ENCODE measurements at places on chromosomes 3 and 15. TPM values are rescaled to one million over a fixed set of nuclear protein-coding genes. Genes with fewer than 3 reads are reported as not detected.

ANKRD34C gene
- total RNA-seq: not detected

SPINK8 gene
- not detected for total RNA-seq

OR5H15 gene
- not detected for total RNA-seq

DNA sequence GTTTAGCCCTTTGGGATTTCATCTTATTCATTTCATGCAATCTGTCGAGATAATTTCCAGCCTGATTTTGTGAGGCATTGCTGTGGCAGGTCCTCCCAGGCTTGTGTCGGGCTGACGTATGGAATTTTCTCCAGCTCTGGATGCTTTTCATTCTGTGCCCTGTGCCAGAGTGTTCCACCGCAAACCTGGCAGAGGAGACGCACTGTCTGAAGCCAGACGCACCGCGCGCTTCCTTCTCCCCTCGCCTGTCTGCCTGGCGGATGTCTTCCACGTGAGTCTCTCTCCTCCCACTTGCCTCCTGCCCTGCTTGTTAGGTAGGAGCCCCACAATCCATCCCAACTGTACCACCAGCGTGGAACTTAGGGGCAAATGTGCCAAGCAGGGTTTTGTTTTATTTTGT lies 20.1 kb upstream of the GLCE start:
- no peak for DNase-seq

WDR72 gene
- 12.0 TPM for total RNA-seq

DNA sequence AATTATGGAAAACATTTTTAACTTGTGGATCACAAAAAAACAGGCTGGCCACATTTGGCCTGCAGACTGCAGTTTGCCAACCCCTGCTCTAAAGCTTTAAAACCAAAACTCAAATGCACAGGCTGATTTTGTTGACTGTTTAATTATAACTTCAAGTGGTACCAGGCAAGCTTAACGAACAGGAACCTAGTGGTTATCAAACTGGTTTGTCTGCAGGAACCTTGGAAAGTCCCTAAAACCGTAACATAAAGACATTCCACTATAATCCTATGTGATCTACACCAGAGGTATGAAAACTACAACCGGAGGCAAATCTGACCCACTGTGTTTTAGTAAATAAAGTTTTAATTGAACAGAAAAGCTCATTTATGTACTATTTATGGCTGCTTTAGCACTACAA lies 52.4 kb downstream of the TBL1XR1 start:
- DNase-seq: no peak

FBXL2 gene
- 0.29 TPM for total RNA-seq

GRCh38 chr3:61943975-61944374 lies 382.6 kb downstream of the PTPRG start:
- no peak for DNase-seq

SAMMSON gene
- not detected for total RNA-seq

DNA sequence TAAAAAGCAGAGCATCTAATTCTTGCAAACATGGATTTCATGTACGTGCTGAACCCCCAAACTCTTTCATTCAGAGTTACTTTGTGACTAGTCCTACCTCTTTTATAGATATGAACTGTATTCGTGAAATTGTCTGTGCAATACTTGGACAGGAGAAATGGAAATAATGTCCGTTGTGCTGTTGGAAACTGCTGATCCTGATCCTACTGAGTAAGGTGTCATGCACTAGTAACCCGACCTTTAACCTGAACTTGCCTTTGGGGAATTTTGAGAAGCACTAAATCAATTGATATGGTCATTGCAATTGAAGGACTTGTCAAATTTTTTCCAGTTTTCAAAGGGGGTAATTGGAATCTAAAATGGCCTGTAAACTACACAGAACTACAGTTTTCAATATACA lies 856.4 kb downstream of the ROBO1 start:
- no peak for DNase-seq

PAQR5 gene
- 1.8 TPM for total RNA-seq

ISLR2 gene
- not detected for total RNA-seq

- DNase-seq: no peak
Measured at GRCh38 chr3:31405515-31405914, 127.2 kb upstream of the STT3B start.

ASTE1 gene
- total RNA-seq: 3.8 TPM

GRCh38 chr3:98994128-98994762 lies 92.8 kb upstream of the DCBLD2 start:
- no peak for DNase-seq

DNA sequence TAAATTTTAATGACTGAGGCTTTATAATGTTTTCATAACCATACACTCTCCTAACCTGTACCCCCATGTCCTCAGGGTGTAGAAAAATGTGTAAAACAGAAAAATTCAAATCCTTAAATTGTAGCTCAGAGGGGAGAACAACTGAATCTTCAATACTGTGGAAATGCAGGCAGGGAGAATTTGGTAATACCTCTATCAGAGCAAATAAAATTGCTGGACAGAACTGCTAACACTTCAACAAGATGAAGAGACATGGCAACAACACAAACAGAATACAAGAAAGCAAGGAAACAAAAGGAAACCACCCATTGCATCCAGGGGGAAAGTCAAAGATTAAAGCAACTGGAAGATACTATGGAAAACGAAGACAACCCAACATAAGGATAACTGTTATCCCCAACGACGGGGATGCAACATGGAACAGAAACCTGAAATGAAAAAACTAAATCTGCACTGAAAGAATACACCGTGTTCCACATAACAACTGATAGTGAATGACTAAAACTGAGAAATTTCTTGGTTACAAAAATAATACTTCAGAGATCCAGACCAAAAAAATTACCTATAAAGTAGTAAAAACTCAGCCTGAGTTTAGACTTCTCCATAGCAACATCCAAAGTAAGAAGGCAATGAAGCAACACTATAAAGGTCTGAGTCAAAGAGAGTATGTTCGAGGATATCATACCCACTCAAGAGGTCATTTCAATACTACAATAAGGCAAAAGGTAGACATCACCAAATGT lies 48.5 kb downstream of the HACD2 start:
- no peak for DNase-seq

DNA sequence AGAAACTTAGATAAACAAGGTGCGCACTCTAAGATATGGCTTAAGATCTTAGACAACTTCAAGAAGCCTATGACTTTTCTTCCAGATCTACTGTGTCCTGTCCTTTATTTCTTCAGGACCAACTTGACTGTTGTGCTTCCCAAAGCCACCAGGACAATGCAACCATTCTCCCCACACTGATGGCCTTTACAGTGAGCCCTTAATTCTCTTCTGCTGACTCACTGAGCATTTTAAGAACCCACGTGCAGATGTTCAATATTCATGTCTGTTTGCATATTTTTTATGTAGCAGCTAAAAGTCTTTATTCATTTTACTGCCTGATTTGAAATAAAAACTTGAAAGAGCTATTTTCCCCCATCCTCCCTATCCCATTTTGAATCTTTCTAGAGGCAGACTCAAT lies 103.3 kb upstream of the SLC2A2 start:
- DNase-seq: no peak

DNA sequence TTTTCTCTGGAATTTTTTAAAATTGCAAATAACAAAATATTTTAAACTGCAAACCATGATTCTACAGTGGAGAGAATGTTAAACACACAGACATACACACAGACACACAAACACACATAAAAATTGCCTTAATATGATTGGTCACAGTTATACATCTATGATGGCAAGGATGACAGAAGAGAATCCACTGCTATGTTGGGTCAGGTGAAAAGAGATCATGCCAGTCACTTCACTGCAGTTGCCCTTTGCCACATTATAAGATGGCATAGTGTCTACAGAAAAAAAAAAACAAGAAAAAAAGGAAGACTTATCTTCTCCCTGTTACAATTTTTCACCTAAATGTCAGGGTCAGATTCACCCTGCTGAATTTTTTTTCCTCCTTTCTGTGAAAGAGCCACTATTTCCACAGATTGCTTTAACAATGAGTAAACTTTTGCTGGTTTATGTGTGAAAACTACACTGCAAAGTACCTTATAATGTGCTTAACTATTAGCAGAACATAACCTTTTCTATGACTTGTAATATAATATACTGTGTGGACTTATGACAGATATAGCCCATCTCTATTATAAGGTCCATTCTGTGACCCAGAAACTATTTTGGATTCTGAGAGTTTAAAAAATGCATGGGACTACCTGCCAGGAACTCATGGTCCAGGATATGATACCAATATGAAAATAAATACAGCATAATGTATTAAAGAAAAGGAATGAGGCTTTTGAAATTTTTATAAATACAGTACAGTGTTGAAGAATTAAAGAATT lies 111.9 kb downstream of the RBMS3 start:
- no peak for DNase-seq

DNA sequence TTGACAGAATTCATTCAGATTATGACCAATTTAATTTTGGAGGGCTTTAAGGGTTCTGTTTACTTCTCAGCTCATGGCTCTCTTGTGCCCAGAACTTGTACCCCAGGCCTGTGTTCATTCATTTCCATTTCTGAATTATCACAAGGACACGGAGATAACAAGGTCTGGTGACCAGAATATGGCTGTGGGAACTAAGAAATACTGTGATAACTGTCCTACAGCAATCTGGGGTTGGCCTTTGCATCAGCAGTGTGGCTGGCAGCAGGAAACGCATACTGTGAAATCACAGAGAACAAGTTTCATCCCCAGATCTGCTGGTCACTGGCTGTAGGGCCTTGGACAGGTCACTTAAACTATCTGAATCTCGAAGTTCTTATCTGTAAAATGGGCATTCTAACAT lies 41.8 kb upstream of the TPM1 start:
- no peak for DNase-seq
